Glomerular endothelial cell (primary cell): ENCODE measurements at places on chromosomes 4 and X. TPM values are rescaled to one million over a fixed set of nuclear protein-coding genes. Genes with fewer than 3 reads are reported as not detected.
A peak's percentile ranks its signal among the peaks of the same experiment; 100 is the strongest.

Gene NR0B1
- total RNA-seq: 0.23 TPM in 1 of 2 replicates, not detected in the other

Gene ADRA2C
- total RNA-seq: 0.19 and 0.93 TPM in 2 replicates

Gene VCX3B
- total RNA-seq: not detected in 2 replicates

Gene TCEAL4
- 54.8 and 62.0 TPM in 2 replicates for total RNA-seq

Gene SORBS2
- total RNA-seq: 175 and 251 TPM in 2 replicates

Gene FRAS1
- total RNA-seq: 7.2 and 23.1 TPM in 2 replicates

Gene HSD17B10
- 57.0 and 57.5 TPM in 2 replicates for total RNA-seq

Gene PNCK
- not detected in 2 replicates for total RNA-seq

Gene F8A2
- total RNA-seq: not detected in 2 replicates

Gene ALAS2
- total RNA-seq: not detected in 2 replicates

Gene SPIN3
- 2.7 and 3.1 TPM in 2 replicates for total RNA-seq

Gene PGAM4
- total RNA-seq: 1.1 TPM in 1 of 2 replicates, not detected in the other

- DNase-seq: no peak
Measured at GRCh38 chr4:1035510-1035909, 24.1 kb downstream of the FGFRL1 start.

GRCh38 chr4:20724915-20725314, 24.7 kb downstream of the PACRGL start:
- no peak for DNase-seq

GRCh38 chrX:119228512-119229252, 7.4 kb upstream of the PGRMC1 start:
- DNase-seq: no peak

DNA sequence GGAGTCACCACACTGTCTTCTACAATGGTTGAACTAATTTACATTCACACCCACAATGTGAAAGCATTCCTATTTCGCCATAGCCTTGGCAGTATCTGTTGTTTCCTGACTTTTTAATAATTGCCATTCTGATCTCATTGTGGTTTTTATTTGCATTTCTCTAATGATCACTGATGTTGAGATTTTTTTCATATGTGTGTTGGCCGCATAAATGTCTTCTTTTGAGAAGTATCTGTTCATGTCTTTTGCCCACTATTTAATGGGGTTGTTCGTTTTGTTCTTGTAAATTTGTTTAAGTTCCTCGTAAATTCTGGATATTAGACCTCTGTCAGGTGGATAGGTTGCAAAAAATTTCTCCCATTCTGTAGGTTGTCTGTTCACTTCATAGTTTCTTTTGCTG, 519.1 kb downstream of the STPG2 start:
- DNase-seq: no peak

DNA sequence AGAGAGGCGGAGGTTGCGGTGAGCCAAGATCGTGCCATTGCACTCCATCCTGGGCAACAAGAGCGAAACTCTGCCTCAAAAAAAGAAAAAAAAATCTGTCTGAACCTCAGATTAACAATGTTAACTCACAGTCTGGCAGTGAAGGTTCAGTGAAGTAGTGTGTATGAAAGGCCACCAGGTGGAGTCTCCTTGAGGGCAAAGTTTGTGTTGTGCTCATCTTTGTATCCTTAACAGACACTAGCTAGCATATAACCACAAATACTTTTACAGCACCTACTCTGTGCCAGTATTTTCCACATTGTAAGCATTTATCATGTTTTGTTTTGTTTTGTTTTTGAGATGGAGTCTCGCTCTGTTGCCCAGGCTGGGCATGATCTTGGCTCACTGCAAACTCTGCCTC, 46.0 kb upstream of the MGST2 start:
- no peak for DNase-seq

GRCh38 chr4:101615652-101616051, 174.9 kb upstream of the BANK1 start:
- DNase-seq: no peak

DNA sequence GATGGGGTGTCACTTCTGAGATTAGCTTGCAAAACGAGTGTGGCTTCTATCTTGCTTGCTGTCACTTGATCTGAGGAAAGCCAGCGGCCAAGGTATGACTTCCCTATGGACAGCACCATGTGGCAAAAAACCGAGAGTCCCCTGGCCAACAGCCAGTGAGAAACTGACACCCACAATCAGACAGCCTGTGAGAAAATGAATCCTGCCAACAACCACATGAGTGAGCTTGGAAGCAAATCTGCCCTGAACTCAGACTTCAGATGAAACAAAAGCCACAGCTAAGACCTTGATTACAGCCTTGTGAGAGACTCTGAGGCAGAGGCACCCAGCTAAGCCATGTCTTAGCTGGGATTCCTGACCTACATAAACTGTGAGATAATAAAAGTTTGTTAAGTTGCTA, 45.5 kb downstream of the PPP1R2C start:
- DNase-seq: no peak

DNA sequence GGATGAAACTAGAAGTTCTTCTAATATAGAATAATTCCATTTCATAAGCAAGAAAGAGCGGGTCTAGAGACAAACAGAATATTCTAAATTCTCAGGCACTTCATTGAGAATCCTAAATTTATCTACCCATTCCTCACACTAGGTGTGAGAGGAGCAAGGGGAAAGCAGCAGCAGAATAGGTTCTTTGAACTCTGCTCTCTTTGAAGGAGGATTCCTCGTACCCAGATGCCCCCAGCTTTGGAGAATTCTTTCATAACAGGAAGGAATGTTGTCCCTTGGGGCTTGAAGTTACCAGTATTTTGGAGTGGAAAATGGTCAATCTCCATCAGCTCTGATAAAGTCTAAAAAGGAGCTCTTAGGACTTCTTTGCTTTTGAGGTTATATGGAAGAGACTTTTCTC, 59.7 kb upstream of the RASGEF1B start:
- DNase-seq: no peak

DNA sequence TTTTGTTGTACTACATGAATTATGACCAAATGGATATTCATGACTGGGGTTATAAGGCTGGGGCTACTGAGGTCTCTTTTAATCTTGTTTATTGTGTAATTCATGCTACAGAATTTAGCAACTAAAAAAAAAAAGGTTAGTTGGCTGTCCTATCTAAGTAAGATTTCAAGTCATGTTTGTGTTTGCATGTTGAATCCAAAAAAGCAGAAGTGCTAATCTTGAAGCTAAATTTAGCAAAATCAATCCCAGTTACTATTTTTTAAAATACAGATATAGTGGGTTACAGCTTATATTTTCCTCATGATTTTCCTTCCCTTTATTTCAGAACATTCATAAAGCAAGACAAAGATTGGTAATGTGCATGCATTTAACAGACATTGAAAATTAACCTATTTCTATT, 19.4 kb downstream of the MTMR1 start:
- DNase-seq: no peak

DNA sequence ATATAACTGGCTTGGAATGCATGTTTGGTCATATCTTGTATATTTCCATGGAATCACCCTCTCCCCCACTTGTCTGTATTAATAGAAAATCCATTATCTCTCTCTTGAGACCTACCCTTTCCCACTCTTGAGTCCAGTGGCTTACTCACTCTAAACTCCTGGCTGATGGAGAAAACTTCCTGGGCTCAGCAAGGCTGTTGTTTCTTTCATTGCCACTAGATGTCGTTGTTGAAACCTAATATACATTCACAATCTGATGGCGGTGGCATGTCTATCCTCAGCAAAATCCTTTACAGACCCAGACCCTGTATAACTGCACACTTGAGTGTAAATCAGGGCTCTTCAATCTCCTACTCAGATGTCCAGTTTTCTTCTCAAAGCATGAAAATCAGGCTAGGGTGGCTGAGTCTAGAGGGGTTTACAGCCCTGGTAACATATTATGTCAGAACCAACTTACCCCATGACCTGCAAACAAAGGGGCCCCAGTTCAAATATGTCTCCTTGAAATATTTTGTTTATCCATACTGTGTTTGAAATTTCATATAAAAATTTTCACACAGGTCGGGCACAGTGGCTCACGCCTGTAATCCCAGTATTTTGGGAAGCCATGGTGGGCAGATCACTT, 70.0 kb upstream of the FAM241A start:
- peak; percentile 57 for DNase-seq

DNA sequence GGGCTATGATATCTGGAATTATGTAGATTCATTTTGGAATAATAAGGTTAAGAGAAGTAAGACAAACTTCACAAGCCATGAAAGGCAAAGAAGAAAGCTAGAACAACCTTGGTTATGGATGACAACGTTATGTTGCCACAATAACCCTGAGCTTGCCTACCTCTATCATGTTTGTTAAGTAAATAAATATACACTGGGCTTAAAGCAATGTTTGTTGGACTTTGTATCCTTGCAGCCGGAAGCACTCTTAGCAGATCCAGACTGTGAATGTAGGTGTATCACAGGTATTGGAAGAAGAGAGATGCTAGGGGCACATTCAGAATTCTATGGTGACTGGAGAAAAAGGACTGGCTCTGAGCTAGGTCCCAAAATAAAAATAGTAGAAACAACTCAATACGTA, 214.4 kb downstream of the HS3ST1 start:
- DNase-seq: no peak

DNA sequence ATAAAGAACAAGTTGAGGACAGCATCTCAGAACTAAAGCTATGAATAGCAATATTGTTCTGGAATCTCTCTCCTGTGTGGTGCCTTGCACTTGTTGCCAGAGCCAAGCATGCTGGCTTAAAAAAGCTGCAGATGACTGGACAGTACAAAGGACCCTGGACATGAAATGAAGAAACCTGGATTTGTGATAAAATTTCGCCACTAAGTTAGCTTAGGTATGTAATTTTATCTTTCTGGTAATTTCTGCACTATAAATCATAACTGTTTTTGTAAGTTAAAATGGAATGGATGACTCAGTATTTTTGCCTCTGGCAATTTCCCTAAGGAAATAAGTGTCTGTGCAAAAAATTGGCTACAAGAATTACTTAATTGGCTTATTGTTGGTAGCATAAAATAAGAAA, 317.2 kb downstream of the CAMK2D start:
- DNase-seq: no peak

- no peak for DNase-seq
Measured at GRCh38 chr4:78653655-78654054, 102.1 kb downstream of the ANXA3 start.

DNA sequence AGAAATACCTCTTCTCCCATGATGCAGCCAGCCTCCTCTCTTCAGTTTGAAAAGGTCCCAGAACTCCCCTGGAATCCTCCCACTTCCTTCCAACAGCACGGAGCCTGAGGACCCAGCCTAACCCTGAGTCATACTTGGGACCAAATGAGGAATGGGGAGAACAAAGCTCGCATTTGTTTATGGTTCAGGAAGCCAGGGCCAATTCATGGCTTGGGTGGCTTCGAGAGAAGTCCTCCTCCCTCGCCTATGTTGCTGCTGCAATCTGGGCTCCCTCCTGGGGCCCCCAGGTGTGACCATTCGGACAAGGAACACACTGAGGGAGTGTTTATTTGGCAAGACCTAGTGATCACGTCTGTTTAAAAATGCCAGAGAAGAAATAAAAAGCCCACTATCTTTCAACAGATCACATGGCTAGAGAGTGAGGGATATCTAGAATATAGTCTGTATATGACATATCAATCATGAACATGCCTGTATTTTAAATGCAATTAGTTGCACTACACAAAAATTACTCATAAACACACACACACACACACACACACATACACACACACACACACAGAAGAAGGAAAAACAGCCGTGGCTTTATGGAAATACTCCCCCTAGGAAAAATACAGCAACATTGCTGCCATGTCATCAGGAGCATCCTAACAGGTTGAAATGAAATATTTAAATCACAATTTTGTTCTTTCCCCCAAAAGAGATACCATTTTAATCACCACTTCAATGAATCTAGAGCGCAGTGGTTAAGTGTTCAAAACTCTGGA, 155.7 kb upstream of the MAP3K15 start:
- DNase-seq: no peak

- no peak for DNase-seq
Measured at GRCh38 chr4:105361053-105361452, 112.8 kb downstream of the PPA2 start.

DNA sequence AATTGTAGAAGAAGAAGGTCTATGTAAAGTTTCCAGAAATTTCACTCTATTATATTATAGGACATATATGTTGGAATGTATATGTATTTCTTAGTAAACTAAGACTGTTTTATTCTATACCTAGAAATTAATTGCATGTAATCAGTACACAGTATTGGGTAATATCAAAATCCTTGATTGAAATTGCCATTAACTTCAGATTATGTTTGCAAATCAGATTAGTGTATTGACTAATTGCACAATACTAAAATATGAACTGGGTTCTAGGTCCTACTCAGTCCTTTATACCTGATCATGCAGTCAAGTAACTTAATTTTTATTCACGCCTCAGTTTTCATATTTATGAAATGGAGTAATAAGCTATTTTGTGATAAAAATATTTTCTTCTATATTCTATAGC, 950.3 kb upstream of the ADGRL3 start:
- DNase-seq: no peak

- peak; percentile 85 for DNase-seq
Measured at GRCh38 chr4:145012841-145013240, 85.2 kb downstream of the ANAPC10 start.

- DNase-seq: no peak
Measured at GRCh38 chr4:4386296-4386735, 586 bp upstream of the NSG1 start.

- DNase-seq: no peak
Measured at GRCh38 chr4:123116412-123116811, 194.0 kb upstream of the NUDT6 start.

- no peak for DNase-seq
Measured at GRCh38 chr4:113673450-113673849, 88.1 kb downstream of the CAMK2D start.

DNA sequence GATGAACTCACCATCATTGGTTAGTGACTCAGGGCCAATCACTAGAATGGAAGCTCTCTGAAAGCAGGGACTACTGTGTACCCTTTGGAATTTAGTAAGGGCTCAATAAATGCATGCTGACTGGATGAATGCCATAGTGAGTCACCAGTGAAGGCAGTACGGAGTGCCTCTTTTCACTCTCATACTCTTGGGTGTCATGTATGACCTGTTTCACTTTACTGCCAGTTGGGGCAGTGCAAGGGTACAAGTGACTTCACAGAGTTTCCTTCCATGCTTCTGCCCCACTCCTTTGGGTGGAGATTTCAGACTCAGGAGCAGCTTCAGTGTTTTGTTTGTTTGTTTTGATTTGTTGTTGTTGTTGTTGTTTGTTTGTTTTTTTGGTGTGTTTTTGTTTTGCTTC, 57.7 kb downstream of the SOX3 start:
- DNase-seq: no peak

DNA sequence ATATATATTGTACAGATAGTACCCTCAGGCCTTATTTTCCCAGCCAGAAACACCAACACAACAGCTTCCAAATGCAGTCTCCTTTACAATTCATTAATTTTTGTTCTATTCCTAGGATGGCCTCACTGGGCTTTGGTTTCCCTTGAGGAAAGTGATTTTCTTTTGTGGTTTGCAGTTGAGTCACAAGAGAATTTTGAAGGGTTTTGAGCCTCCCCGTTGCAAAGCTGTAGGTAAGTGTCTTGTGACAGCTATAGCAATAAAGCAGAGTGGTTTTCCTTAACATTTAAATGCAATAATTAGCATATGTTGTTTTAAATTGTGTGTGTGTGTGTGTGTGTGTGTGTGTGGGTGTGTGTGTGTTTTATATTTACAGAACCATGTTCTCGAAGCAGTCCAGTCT, 54.1 kb upstream of the WDR17 start:
- no peak for DNase-seq
